ENCODE measurements at places on chromosomes 3 and 15. TPM values are rescaled to one million over a fixed set of nuclear protein-coding genes. Genes with fewer than 3 reads are reported as not detected.

DNA sequence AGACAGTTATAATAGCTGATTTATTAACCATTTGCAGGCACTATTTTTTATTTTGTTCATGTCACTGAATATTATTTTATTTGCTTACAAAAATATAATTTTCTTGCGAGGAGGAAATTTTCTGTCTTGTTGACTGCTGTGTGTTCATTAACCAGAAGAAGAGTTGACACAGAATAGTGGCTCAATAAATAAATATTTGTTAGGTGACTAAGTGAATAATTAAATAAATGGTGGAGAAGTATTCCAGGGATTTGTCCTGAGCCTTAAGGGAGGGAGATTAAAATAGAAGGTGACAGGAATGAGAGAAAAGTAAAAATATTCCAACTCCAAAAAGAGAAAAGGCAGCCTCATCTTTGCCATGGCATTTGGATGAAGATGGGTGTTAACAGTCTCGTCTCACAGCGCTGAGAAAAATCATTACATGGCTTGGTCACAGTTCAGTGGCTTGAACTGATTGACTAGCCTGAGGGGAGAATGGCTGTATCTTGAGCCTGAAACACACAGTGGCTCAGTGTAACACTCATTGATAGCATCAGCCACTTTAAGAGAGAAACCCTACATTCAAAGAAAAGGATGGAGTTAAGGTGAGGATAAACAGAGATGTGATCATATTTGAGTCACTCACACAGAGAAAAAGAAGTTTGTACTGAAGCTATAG, 449.9 kb upstream of the NAALADL2 start:
- H3K4me1 ChIP-seq, result no peaks in the 10 kb centered on the region
- H3K27ac ChIP-seq, result no peak overlapping the region
- no peak for DNase-seq
- H3K36me3 ChIP-seq, result no peaks in the 10 kb centered on the region
- H3K4me3 ChIP-seq, result no peak overlapping the region

- peaks cover 41% of the 10 kb centered on the region for H3K4me1 ChIP-seq
- peaks cover 21% of the 10 kb centered on the region for H3K36me3 ChIP-seq
- no peaks in the 10 kb centered on the region for H3K27me3 ChIP-seq
- peak; percentile 71 for DNase-seq
- no peak overlapping the region for H3K4me3 ChIP-seq
- H3K27ac ChIP-seq, result peak overlapping the region; percentile 93
These were observed 58.4 kb downstream of the RGMA start for GRCh38 chr15:93030430-93031102.

PIF1 gene
- 2.7 TPM for total RNA-seq

DNA sequence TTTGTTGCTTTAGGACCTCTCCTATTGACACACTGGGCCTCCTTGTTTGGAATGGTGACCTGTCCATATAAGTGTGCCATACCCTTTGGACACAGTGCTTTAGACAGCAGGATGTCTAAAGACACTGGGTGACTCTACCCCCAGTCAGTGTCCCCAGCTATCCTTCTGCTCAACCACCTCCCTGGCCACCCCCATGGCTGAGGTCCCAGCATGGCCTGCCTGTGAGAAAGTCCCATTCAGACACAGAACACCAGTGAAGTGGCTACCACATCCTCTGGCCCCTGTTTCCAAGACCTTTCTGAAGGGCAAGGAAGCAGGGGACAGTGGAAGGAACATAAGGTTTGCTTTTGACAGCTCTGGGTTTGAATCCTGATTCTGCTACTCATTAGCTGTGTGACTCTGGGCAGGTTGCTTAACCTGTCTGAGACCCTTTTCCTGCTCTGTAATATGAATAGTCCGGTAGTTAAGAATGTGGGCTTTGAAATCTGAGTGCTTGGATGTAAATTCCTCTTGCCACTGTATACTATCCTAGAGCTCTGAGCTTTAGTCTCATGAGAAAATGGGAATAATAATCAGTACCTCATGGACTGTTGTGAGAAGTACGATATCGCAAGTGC, 6.3 kb upstream of the AP3S2 start:
- no peak overlapping the region for H3K4me3 ChIP-seq

SORD gene
- total RNA-seq, result 16.7 TPM

LIPH gene
- 35.6 TPM for total RNA-seq
